ENCODE measurements at places on chromosomes 2 and 18.

DNA sequence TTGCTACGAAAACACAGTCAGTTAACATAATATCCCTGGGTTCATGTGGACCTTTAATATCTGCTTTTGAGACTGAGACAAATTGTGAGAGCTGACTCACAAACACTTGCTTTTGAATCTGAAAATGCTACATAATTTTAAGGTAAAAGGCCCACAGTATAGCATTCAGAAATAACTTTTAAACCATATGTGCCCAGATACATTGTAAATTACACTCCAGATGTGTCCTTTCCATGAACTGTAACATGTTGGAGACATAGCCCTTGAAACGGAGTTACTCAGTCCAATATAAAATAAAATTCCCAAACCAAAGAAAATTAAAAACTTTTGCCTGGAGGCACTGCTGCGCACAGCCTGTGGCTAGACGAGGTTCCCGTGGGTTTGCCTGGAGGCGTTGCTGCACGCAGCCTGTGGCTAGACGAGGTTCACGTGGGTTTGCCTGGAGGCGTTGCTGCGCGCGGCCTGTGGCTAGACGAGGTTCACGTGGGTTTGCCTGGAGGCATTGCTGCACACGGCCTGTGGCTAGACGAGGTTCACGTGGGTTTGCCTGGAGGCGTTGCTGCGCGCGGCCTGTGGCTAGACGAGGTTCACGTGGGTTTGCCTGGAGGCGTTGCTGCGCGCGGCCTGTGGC lies 131.9 kb upstream of the ALKAL2 start:
- DNase-seq: no peak

DNA sequence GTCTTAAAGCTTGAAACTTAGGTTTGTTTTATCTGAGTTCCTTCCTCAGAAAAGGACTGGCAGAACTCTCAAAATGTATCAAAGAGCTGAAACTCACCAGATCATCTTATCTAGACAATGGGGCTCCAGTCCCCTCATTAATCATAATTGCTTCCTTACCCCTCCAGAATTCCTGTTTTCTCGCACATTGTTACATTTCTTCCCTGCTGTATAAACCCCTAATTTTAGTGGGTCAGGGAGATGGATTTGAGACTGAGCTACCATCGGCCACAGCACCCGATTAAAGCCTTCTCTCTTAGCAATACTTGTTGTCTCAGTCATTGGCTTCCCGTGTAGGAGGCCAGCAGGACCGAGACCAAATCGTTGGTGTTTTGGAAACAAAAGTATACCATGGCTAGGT lies 71.8 kb upstream of the CABLES1 start:
- no peak for DNase-seq

GRCh38 chr2:15577071-15577735 lies 14.5 kb upstream of the DDX1 start:
- peak; percentile 83 for DNase-seq

DNA sequence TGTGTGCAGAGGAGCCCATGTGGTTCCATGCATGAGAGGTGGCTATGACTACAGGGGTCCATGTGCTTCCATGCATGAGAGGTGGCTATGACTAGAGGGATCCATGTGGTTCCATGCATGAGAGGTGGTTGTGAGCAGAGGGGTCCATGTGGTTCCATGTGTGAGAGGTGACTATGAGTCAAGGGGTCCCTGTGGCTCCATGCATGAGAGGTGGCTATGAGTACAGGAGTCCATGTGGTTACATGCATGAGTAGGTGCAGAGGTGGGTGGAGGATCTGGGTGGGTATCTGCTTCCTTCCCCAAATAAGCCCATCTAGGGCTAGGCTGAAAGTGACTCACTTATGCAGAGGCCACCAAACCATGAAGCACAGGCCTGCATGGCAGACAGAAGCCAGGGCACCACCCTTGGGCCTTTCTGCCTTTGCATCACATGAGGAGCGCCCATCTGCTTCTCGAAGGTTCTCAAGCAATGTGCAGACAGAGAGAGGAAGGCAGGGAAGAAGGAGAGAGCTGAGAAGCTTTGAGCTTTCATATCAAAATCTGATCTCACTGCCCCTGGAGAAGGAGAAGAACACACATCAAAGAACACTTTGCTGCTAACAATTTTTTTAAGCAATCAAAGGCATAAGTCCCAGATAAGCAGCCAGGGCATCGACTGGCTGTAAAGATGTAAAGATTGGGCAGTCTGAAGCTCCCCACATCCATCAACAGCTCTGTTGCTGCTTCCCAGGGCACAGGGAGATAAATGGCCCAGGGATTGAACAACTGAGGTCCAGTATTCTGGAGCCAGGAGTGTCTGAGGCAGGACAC lies 137.6 kb downstream of the TNS1 start:
- no peak for DNase-seq

GRCh38 chr2:170324640-170325046 lies 146.7 kb downstream of the MYO3B start:
- peak; percentile 1 for DNase-seq

GRCh38 chr2:211766689-211767088 lies 771.9 kb downstream of the ERBB4 start:
- DNase-seq: no peak

GRCh38 chr2:148548716-148549400 lies 95.7 kb upstream of the EPC2 start:
- DNase-seq: no peak

- DNase-seq: no peak
These were observed 63.5 kb downstream of the DNER start for GRCh38 chr2:229650901-229651300.

- DNase-seq: no peak
These were observed 5.5 kb upstream of the CCDC68 start for GRCh38 chr18:54964741-54965140.

DNA sequence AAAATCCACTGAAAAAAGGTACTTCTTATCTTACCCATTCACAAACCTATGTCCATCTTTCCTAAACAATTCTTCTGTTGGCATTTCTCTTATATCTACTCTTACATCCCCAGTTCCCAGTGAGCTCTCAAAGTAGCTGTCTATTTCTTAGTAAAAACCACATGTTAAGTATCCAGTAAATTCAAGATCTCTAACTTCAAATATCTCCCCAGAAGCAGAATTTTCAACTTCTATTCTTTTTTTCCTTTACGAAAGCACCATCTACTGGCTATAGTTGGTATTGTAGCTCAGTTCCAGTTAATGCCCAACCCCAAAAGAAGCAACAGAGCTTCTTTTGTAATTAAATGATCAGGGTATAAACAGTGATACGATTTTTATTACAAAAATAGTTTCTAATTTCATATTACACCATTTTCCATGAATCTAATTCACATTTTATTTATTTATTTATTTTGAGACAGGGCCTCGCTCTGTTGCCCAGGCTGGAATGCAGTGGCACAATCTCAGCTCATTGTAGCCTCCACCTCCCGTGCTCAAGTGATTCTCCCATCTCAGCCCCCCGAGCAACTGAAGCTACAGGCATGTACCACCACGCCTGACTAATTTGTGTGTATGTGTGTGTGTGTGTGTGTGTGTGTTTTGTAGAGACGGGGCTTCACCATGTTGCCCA lies 28.5 kb downstream of the HRH4 start:
- DNase-seq: no peak

DNA sequence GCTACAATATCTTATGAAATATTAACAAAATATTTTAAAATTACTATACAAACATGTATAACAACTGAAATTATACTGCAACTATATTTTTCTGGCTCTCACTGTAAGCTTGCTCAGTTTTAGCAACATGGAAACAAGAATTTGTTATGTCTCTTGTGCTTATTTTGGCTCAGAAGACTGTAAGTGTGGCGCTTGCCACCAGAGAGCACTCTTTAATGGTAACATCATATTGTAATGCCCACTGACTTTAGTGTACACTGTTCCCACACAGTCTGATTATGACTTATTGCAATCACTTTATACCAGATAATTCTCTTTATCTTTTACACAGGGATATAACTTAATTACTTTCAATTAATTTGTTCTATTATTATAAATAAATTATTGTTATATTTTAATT lies 1500.6 kb upstream of the TMEFF2 start:
- no peak for DNase-seq

DNA sequence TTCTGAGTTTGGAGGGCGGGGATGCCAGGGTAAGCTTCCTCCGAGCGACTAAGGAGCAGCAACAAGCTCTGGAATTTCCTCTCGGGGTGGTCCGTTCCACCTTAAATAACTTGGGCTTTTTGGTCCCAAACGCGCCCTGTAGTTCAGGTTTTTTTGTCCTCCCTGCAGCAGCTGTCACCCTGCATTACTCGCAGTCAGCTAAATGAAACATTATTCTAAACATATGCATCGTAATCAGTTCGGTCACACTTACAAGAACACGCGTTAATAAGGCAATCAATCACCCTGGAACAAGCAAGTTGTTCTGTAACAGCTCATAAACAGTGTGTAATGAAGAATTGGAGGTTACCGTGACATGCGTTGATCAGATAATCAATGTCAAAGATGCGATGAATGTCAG lies 8.3 kb downstream of the EVX2 start:
- DNase-seq: no peak

GRCh38 chr2:161135951-161136593 lies 24.2 kb upstream of the TANK start:
- no peak for DNase-seq

DNA sequence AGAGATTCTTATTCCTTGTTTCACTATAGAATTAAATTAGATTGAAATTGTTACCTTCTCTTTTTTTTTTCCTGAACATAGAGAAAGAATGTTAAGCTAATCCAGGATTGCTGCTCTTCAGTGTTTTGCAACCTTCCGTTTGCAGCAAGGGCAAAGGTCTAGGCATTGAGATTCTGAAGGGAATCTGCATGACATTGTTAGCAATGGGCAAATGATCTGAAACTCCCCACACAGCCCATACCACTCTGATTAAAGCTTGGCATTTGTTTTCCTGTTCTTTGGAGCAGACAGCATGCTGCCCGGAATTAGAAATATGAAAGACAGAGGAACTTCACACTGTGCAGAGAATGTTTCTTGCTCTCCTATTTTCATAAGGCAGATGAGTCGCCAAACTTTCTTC lies 551.8 kb downstream of the SOCS6 start:
- DNase-seq: no peak

DNA sequence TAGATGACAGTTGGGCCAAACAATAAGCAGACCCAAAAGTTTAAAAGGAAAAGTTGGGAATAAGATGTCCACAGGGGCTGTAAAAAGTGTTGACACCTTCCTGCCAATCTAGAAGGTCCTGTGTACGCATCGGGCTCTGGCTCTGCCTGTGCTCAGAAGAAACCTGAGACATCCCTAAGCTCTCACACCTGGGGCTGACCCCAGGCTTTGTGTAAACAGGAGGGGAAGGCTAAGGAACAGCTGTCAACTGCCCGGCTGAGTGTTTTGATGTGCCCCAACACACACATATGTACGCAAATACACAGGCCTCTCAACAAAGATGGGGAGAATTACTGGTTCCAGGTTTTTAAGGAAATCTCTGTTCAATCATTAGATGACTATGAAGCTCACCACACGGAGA lies 59.5 kb downstream of the TMEM131 start:
- DNase-seq: no peak

GRCh38 chr2:182456784-182457183 lies 29.9 kb upstream of the PDE1A start:
- no peak for DNase-seq

DNA sequence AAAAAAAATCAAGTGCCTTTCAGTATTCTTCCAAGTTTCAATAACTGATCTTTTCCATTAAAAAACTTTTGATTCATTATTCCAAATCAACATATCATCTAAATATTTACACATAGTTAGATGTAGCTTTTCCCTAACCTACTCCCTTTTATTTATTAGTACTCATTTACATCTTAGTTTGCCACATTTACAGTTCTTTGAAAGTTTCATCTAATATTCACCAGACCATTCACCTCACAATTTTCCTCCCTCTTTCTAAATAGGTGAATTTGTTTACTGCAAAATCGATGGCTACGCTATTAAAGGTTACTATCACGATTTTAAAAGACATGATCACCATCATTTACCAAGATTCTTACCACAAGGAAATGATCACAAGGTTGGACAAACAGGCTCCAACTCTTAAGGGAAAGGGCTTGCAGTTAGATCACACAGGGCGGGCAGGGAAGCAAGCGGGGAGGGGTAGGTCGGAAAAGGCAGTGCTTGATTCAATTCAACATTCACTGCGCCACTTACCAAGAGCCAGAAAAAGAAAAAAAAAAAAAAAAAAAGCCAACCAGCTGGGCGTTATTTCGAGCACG lies 654 bp upstream of the MARCHF7 start:
- DNase-seq: no peak

DNA sequence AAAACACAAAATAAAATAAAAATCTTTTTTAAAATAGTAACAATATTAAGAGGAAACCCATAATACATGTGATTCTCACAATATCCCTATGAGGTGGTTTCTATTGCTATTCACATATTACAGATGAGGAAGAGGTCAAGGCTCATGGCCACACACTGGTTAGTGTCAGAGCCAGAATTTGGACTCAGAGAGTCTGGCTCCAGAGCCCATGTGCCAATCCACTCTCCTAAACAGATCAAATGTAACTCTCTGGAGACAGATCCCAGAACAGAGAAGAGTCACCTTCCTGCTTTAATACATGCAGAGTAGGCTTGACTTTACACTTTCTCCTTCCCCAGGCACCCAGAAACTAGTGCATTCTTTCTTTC lies 10.1 kb upstream of the SLC11A1 start:
- DNase-seq: no peak

- no peak for DNase-seq
These were observed 132.6 kb downstream of the SEPTIN10 start for GRCh38 chr2:109481196-109481555.

GRCh38 chr2:140648393-140648792 lies 1482.4 kb downstream of the LRP1B start:
- no peak for DNase-seq

DNA sequence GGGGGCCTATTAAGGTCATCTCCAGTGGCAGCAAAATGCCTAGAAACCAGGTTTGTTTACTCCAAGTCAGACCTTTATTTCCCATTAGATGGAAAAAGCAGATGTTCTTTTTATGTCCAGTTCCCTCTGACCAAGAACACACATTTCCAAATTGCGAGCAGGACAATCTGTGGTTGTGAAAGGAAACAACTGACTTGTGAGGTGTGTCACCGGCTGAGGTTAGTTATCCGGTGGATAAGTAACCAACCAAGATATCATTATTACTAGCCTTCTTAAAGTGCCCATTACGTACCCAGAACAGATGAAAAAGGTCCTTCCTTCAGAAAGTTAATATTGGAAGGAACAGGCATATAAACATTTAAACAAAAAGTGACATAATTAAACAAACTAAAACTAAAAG lies 112.9 kb downstream of the THADA start:
- no peak for DNase-seq

DNA sequence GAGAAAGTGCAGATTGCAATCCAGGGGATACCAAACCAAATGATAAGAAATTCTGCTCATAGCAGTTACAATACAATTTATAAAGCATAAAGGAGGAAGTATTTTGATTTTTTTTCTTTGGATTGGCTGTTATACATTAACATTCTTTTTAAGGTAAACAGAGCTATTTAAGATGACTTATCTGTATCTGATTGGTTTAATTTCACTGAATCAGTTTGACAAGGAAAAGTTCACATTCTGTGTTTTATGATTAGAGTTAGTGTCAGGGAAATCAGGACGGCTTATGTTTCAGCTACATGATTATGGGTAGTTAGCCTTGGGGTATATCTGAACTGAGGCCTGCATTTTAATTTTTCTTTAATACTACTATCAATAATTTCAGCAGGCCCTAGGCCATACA lies 360.9 kb downstream of the ARL6IP6 start:
- no peak for DNase-seq

GRCh38 chr2:231161877-231162329 lies 36.5 kb upstream of the ARMC9 start:
- DNase-seq: no peak

Measured in T follicular helper cell (primary cell).